ENCODE measurements at places on chromosomes 11 and 22.

DNA sequence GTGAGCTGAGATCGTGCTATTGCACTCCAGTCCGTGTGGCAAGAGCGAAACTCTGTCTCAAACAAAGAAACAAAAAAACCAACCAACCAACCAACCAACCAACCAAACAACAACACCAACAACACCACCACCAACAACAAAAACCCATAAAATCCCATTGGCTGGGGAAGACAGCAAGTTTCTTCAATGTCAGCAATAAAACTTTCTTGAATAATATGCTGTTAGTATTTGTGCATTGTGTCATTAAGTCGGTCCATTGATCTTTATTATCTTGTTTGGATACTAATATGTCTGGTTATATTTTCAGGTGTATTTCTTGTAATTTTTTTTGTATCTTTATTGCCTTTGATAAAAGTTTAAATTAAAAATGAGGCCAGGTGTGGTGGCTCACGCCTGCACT is 9.4 kb downstream of the GRK3 start:
- no peak for DNase-seq

- DNase-seq, result no peak
These were observed 66.3 kb upstream of the PRDM11 start for GRCh38 chr11:45079943-45080719.

DNA sequence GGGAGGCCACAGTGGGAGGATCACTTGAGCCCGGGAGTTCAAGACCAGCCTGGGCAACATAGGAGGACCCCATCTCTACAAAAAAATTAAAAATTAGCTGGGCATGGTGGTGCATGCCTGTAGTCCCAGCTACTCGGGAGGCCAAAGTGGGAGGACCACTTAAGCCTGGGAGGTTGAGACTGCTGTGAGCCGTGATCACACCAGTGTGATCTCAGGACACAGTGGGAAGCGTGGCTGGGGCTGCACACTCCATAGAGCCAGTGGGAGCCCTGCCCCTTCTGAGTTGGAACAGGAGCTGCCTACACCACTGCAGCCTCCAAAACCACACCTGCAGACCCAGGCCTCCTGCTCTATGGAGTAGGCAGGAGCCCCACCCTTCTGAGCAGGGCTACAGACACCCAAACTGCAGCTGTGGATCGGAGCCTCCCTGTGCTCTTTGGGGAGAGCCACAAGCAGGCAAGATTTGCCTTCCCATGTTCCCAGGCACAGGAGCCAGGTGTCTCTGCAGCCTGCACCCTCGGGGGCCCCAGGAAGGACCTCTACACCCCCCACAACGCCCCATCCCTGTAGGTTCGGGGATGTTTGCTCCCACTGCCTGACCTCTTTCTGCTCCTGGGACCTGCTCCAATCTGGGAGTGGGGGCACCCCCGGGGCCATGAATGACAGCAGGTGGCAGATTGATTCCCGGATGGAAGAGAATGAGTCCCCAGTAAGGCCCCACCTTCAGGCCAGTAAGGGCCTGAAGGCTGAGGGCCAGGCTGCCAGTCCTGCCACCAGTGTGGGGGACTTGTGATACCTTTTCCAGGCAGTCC is 245.4 kb downstream of the BUD13 start:
- no peak for DNase-seq

DNA sequence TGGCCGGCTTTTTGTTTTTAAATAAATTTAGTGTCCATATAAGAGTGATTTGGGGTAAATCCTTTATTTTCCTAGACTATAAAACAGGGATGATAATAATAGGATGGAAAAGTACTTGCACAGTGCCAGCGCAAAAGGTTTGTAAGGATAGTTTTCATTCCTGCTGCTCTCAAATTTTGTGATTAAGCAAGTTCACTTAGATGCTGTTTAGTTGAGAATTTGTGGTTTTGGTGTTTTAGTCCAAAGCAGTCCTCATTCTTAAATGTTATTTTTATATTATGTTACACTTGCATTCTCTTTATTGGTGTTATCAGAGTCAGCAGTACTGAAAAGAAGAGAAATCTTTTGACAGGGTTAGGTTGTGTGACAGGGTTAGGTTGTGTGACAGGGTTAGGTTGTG is 47.9 kb downstream of the PPP6R3 start:
- DNase-seq, result no peak

GRCh38 chr11:65791719-65792213 is 4.9 kb downstream of the OVOL1 start:
- no peak for DNase-seq

DNA sequence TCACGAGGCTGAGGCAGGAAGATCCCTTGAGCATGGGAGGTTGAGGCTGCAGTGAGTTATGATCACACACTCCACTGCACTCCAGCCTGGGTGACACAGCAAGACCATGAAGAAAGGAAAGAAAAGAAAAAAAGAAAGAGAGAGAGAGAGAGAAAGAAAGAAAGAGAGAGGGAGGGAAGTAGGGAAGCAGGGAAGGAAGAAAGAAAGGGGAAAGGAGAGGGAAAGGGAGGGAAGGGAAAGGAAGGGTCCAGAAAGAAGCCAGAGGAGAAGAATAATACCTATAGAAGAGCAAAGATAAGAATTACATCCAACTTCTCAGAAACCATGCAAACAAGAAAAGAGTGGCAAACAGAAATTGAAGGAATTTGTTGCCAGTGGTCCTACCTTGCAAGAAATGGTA is 17.2 kb upstream of the ZFTA start:
- no peak for DNase-seq

DNA sequence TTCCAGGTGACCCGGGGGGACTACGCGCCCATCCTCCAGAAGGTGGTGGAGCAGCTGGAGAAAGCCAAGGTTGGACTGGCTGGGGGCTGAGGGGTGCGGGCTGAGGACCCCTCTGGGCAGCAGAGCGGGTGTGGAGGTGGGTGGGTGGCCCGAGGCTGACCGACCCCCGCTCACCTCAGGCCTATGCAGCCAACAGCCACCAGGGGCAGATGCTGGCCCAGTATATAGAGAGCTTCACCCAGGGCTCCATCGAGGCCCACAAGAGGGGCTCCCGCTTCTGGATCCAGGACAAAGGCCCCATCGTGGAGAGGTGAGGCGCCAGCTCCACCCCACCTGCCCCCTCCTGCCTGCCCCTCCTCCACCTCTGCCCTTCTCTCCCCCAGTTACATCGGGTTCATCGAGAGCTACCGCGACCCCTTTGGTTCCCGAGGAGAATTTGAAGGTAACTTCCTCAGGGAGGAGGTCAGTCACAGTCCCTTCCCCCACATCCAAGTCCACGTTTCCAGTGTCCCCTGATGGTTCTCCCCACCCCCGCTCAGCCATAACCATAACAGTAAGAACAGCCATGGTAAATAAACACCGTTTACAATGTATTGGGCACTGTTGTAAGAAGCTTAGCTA is 11.2 kb downstream of the DPP3 start:
- DNase-seq, result no peak

- no peak for DNase-seq
These were observed 1150.6 kb downstream of the DLG2 start for GRCh38 chr11:84476581-84476980.
